ENCODE measurements at places on chromosomes 6 and 20.

- DNase-seq: no peak
These were observed 113.7 kb upstream of the ENPP5 start for GRCh38 chr6:46284475-46284874.

- no peak for DNase-seq
These were observed 61.3 kb downstream of the BMP6 start for GRCh38 chr6:7787137-7787608.

DNA sequence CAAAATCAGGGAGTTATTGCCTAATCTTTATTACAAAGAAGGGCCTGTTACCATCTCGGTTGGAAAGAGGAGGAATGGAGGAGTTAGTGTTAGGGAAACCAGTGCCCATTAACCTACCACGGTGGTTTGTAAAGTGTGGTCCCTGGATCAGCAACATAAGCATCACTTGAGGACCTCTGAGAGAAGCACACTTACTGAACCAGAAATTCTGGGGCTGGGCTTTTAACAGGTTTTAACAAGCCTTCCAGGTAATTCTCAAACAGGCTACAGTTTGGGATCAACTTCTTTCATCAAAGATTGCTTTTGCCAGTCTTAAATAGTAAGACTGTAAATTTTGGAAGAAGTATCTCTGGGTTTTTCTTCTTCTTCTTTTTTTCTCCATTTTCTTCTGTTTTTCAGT, 329.5 kb upstream of the JAG1 start:
- DNase-seq: no peak

GRCh38 chr6:43271103-43271815, 26.8 kb upstream of the SLC22A7 start:
- DNase-seq: no peak

DNA sequence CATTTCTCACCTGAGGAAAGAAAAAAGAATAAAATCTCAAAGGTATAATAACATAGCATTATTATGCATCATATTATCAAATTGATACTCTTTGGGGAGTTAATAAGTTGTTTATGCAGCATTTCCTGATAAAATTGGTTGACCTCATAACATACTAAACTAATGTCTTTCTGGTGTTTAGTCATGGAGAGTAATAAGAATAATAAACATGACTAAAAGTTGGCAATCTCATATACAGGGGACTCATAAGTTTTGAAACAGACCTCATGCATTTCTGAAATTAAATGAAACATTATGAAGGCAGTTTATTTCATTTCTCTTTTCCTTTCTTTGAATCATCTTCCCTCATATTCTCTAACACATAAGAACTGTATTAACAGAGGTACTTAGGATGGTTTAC, 60.5 kb upstream of the PRDM1 start:
- DNase-seq: no peak

DNA sequence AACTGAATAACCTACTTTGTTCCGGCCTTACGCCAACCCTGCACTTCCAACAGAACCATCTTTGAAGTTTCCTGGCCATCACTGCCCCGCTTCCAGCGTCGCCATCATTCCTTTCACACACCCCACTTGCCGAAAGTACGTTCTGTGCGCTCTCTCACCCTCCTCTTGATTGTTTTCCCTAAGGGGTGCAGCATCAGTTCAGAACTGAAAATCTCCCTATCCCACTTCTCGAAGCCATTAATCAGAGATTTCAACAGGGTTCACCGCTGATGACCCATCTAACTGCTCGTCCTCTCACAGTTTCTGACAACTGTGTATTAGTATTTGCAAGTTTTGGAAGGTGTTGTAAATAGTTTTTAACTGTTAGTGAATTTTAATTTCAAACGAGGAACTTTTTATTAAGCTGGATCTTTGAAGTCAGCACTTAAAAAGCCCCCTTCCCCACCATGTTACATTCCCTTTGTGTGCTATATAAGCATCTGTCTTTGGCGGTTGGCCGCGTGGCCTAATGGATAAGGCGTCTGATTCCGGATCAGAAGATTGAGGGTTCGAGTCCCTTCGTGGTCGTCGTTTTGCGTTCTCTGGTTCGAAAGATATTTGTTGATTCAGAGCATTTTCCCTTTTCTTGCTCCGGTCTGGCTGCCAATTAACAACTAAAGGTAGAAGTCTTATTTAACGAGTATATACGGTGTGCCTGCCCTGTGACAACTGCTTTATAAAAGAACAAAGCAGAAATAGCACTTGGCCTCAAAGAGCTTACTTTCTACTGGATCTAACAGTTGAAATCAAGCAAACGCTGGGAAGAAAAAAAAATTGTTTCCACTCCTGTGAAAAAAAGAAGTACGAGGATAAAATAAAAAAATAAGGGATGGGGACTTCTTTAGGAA, 42.6 kb downstream of the TRIM27 start:
- peak; percentile 62 for DNase-seq

DNA sequence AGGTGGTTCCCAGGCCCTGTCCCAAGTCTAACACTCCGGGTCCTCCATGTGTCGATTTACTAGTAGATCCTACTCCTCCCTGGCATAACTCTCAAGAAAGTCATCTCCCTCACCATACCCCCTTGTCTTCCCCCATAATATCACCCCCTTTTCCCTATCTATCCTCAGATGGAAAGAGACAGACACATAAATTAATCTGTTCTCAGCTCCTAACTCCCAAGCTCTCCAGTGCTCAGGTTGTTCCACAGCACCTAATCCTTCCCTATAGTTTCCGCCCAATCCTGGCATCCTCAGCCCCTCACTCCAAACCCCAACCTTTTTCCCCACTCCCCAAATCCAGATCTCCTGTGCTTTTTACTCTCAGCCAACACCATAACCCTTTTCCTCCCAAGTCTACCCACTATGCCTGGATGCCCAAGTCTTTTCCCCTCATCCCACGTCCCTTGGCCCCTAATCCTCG, 808 bp downstream of the ILRUN start:
- DNase-seq: no peak

- no peak for DNase-seq
These were observed 59.2 kb downstream of the TMEM170B start for GRCh38 chr6:11596640-11597237.

GRCh38 chr6:94894300-94894699, 683.0 kb upstream of the MANEA start:
- no peak for DNase-seq

- no peak for DNase-seq
These were observed 115.9 kb upstream of the NAA20 start for GRCh38 chr20:19901226-19901625.

DNA sequence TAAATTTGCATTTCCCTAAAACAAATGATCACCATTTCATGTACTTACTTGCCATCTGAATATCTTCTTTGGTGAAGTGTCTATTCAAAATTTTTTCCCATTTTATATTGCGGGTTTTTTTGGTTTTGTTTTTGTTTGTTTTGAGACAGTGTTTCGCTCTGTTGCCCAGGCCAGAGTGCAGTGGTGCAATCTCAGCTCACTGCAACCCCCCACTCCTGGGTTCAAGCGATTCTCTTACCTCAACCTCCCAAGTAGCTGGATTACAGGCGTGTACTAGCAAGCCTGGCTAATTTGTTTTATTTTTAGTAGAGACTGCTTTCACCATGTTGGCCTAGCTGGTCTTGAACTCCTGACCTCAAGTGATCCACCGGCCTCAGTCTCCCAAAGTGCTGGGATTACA, 9.1 kb upstream of the REPS1 start:
- DNase-seq: no peak

- DNase-seq: peak; percentile 50
These were observed 197.6 kb upstream of the SASH1 start for GRCh38 chr6:148144917-148145521.

GRCh38 chr6:108277831-108278230, 17.0 kb upstream of the SNX3 start:
- DNase-seq: no peak

DNA sequence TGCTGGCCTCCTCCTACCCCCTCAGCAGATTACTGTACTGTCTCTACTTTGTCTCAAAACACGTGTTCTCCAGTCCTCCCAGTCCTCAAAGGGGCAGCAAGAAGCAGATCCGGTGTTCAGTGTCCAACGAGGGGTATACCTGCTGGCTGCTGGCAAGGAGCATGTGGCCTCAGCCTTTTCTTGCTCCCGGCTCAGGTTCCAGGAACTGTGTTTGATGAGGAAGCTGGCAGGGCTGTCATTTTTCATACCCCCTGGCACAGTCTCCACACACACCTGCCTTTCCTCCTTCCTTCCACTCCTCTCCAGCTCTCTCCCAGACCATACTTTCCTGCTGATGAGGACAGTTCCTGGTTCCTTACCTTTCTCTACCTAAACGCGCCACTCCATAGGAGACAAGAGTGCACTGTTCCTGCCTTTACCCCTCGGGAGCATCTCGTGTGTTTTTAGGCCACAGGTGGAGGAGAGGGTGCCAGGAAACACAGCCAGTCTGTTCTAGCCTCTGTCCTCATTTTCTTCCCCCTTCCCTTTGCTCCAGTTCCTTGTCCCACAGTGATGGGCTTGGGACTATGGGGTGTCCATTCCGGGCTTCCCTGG, 77.2 kb downstream of the SSR1 start:
- no peak for DNase-seq

DNA sequence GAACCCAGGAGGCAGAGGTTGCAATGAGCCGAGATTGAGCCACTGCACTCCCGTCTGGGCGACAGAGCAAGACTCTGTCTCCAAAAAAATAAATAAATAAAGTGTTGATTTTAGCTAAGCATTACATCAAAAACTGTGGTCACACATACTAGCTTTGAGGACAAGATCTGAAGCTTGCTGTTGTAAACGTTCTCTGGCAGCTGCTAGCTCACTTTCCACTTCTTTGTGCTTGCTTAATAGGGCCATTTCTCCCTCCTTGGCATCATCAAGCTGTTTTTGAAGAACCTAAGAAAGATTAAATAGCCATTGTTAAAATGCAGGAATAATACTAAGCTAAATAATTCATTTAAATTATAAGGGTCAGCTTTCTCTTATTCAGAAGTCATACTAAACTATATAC, 55.7 kb downstream of the FAM184A start:
- DNase-seq: no peak

DNA sequence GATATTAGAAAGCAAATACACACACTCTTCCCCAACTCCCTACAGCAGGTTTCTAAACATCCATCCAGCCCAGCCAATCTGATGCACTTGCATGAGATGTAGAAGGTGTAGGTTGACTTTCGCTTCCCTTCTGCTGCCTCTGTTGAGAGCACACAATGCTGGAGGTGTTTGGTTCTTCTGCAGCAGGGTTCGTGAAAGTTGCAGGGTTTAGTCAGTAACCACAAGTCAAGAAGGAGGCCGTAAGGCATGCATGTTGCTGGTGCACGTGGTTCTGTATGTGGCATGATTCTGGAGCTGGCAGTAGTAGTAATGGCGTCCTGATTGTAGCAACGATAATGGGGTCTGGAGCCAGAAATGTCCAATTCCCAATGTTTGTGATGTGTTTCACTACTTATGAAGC, 53.0 kb downstream of the DEK start:
- DNase-seq: no peak

DNA sequence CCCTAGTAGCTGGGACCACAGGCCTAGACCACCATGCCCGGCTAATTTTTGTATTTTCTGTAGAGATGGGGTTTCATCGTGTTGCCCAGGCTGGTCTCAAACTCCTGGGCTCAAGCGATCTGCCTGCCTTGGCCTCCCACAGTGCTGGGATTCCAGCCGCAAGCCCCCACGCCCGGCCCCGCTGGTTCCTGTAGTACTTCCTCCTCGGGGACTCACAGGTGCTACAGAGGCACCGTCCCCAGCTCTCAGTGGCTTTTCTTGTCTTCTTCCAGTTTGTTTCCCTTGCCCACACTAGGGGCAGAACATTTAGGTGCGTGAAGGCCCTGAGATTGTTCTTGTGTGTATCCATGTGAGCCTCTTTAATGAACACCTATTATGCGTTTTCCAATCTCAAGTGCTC, 773 bp upstream of the ZBP1 start:
- no peak for DNase-seq

- no peak for DNase-seq
These were observed 214.8 kb upstream of the MOCS1 start for GRCh38 chr6:40148882-40149573.
